Motor neuron (in vitro differentiated cells): ENCODE measurements at places on chromosomes 4 and X.

DNA sequence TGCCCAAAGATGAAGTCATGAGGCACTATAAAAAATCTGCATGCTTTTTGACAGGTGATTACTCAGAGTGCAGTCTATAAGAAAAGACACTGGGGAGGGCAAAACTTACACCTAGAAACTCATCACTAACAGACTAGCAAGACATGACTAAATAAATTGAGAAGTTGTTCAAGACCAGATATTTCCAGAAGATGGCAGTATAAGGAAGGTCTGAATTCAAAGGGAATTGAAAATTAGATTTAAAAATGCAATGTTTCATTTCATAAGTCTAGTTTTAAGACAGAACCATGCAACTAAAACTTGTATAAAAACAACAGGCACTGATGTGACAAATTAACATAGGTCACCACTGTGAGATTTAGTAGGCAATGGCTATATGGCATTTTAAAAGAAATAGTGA is 232.5 kb upstream of the POF1B start:
- ATAC-seq = no peak

- no peak for ATAC-seq
These were observed 1114.7 kb upstream of the PABPC4L start for GRCh38 chr4:135316266-135316779.

DNA sequence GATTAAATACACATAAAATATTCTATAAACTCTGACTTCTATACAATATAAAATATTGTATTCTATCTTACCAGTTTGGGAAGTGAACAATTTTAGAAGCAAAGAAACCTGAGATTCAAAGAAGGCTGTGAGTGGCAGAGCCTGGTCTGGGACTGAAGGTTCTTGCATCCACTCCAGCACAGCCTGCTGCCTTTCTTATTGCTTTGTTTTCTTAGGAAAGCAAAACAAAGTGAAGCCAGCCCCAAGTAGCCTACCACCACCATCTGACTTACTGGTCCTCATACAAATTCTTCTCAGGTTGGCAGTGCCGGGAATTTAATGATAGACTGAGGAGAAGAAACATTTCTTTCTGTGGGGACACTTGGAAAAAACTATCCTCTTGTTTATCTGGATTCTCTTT is 129.7 kb upstream of the SMAD1 start:
- no peak for ATAC-seq

- ATAC-seq = no peak
These were observed 35.5 kb upstream of the PARM1 start for GRCh38 chr4:74897386-74897785.

- ATAC-seq = no peak
These were observed 46.0 kb upstream of the MAGED1 start for GRCh38 chrX:51847463-51847862.

GRCh38 chr4:136748773-136749172 is 783.5 kb downstream of the PCDH18 start:
- no peak for ATAC-seq

- ATAC-seq = no peak
These were observed 139.8 kb downstream of the PTTG2 start for GRCh38 chr4:38099908-38100407.

GRCh38 chr4:128471576-128471975 is 184.0 kb upstream of the PGRMC2 start:
- ATAC-seq = no peak

DNA sequence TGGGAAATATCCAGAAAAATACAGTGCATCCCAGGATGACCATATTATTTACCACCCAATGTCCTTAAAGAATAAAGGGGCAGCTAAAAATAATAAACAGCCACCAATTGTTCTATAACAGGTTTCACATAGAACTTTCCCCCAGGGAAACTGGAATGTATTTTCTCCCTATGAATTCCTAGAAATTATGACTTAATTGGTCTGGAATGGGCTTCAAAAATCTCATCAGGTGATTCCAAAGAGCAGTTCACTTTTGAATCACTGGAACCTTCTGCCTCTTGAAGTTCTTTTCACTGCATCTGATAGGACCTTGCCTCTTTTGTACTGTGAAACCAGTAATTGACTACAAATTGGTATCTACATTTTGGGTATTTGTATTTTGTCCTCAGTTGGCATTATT is 119.3 kb downstream of the ZNF330 start:
- no peak for ATAC-seq

- ATAC-seq = no peak
These were observed 7.2 kb downstream of the CTSO start for GRCh38 chr4:155946486-155946885.

DNA sequence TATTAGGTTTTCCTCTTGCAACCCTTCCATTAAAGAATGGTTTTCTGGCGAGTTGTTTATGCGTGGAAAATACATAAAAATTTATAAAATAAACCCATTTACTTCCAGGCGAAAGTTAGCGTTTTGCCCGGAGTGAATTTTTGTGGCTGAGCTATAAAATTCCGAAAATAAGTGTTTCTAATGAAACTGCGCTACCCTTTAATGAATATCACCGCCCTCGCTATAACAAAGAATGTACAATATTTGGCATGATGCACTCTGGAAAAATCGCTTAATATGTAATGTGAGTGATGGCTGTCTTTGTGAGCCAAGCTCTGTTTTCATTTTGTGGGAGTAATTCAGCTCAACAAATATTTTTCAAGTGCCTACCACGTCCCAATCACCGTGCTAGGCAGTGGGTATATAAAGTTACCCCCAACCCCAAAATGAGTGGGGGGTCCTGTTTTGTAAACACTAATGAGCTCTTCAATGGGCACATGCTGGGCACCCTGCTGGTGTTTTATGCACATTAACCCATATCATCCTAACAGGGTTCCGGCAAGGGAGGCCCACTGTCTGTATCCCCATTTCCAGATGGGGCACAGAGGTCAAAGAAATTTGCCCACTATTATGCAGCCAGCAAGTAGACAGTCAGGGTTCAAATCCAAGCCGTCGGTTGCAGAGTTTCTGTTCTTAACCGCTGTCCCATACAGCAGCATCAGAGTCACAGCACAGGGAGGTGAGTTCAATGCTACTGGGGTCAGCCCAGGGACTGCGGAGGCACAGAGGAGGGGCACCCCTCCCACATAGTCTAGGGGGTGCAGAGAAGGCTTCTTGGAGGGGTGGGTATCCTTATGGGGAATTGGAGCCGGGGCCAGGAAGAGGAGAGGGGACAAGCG is 65.7 kb upstream of the STX18 start:
- ATAC-seq = no peak

DNA sequence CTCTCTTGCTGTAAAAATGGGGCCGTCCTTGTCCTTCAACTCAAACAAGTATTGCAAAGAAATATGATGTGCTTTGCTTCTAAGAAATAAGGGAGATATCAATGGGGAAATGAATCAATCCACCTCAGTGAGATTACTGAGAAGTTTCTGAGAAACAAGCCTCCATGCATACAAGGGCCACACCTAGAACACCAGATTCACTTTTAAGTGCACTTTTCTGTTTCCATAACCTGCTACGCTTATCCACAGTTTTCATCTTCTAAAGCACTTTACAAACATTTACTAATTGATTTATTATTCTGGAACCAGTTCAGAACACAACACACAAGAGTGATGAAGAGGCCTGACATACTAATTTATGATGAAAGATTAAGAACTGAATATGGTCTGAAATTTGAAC is 54.0 kb upstream of the BOD1L1 start:
- no peak for ATAC-seq

DNA sequence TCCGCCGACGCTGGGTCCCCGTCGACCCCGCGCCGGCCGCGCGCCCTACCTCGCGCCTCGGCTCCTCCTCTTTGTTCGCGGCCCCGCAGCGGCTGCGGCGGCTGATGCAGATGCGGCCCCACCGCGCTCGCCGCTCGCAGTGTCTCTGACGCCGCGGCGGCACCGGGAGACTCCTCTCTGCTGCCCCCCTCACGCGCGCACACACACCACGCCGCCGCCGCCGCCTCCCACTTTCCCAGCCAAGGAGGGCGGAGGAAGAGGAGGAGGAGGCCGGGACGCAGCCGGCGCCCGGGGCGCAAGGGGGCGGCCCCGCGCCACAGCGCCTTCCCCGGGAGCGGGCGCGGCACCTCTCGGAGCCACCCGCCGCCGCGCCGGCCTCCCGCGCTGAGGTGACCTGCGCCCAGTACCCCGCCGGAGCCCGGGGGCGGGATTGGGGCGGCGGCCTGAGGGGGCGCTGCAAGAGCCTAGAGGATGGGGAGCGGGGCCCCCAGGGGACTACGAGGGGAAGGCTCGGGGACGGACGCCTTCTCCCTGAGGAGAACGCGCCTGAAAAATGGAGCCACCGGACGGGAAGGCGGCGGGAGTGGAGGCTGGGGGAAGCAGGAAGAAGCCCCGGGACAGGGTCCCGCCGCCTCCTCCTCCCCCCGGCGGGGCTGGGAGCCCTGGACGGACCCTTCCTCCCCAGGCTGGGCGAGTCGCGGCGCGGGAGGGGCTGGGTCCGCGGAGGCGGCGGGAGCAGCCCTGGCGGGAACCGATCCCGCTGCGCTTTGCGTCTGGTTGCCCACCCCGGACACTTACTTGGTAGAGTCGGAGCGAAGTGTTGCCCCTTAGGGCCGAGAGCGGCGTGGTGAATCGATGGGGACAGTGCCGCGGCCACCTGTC is at the start of gene SH3RF1:
Gene SH3RF1 (minus strand): TSS at position 147 of the 882 bp plus-strand sequence. CDS start 1,744 bp downstream, outside the sequence.
- peak; percentile 91 for ATAC-seq

GRCh38 chrX:107659768-107660167 is 31.5 kb downstream of the PRPS1 start:
- no peak for ATAC-seq

DNA sequence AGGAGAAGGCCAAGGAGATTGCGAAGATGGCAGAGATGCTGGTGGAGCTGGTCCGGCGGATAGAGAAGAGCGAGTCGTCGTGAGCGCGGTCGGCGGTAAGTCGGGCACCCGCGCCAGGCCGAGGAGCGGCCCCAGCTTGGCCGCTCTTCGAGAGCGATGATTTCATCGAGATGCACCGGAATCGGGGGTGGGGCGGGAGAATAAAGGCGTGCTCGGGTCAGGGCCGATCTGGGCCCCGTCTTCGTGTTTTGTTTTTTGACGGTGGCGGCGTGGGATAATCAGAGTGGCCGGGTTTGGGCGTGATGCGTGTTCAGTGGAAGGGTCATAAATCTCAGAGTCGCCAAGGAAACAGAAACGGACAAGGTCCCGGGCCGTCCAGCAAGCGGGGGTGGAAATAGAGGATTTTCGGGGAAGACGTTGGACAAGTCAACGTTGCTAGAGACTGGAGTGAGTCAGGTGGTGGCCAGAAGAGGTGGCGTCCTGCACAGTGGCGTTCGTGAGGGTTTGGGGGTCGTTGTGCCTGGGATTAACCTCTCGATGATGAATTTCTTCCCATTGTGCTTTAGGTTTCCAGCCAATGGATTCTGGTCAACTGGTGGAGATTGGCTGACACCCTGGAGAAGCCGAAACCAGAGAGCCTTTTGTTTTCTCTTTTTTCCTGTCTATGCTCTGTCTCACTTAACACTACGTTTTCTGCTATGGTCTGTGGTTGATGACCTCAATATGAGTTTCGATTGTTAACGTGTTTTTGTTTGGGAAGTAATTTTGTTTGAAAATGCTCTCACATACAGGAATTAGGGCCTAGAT is 882 bp downstream of the MRFAP1 start:
- peak; percentile 61 for ATAC-seq
